ENCODE measurements at places on chromosomes 12 and 14.

DNA sequence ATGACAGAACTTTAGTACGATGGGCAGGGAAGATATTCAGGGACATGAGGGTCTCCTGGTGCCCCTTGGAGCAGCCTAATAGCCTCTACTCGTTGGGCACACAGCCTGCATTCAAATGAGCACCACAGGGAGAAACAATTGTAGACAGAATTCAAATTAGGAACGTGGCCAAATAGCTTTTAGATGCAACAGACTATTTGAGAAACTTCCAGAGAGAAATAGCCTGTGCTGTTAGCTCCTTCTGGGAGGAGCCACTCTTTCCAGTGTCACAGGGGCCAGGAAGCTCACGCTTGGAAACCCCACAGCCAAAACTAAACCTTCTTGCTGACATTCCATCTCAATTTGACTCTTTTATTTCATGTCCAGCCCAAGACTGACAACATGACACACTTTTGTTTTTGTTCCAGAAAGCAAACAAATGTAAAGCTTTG is 114.5 kb downstream of the RPAP3 start:
- no peak overlapping the region for H3K4me3 ChIP-seq
- no peaks in the 10 kb centered on the region for H3K4me1 ChIP-seq
- H3K27me3 ChIP-seq: no peaks in the 10 kb centered on the region
- peak; percentile 23 for DNase-seq
- H3K36me3 ChIP-seq: no peaks in the 10 kb centered on the region

GRCh38 chr14:25150401-25150800 is 100.5 kb upstream of the STXBP6 start:
- no peaks in the 10 kb centered on the region for H3K4me1 ChIP-seq
- peaks cover 9% of the 10 kb centered on the region for H3K27me3 ChIP-seq
- H3K4me3 ChIP-seq: no peak overlapping the region
- no peak overlapping the region for H3K27ac ChIP-seq

- H3K27ac ChIP-seq: no peak overlapping the region
- DNase-seq: peak; percentile 2
- H3K4me3 ChIP-seq: no peak overlapping the region
- H3K36me3 ChIP-seq: no peaks in the 10 kb centered on the region
Observed at GRCh38 chr12:90253674-90254181, 545.1 kb upstream of the ATP2B1 start.

GRCh38 chr12:111529424-111530368 is 69.4 kb downstream of the ATXN2 start:
- H3K4me1 ChIP-seq: no peaks in the 10 kb centered on the region
- no peak overlapping the region for H3K4me3 ChIP-seq
- no peak overlapping the region for H3K27ac ChIP-seq
- peaks cover 11% of the 10 kb centered on the region for H3K36me3 ChIP-seq
- H3K27me3 ChIP-seq: no peaks in the 10 kb centered on the region

GRCh38 chr14:61570549-61571290 is 124.6 kb upstream of the HIF1A start:
- no peaks in the 10 kb centered on the region for H3K27me3 ChIP-seq
- peaks cover 33% of the 10 kb centered on the region for H3K4me1 ChIP-seq
- H3K27ac ChIP-seq: no peak overlapping the region
- no peaks in the 10 kb centered on the region for H3K36me3 ChIP-seq
- DNase-seq: peak; percentile 56
- H3K4me3 ChIP-seq: no peak overlapping the region

DNA sequence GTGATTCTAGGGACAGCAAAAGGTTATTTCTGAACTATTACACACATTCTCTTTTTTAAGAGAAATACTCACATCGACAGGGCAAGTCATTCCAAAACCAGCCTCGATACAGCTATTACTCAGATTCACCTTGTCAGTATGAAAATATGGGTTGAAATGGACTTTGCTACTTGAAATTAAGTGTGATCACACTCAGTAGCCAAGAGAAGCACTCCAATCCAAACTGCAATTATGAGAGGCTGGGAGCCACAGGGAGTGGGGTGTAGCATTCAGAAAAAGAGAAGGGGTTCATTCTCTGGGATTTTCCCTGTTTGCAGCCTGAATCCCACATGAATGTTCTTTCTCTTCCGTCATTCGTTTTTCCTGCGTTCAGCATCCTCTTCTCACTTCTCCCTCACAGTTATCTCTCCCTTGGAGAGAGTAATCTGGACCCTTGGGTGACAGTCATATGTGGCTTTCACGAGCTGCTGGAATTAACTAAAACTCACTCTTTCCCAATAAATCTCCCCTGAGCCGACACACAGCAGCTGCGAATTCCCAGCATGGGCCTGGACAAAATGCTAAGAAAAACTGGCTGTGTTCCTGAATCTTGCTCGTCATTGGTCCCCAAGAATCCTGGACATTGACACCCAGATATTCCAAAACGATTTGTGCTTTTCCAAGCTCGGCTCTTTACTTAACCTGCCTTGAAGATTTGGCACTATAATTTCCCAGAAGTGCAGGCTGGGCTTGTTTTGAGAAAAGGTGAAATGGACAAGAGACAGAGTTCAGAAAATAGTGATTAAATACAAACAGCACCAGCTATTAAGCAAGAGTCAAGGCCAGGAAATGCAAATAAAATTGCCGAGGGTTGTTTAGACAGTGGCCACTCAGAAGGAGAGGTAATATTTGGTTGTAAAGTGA is 199.5 kb upstream of the PLEKHG7 start:
- no peak overlapping the region for H3K4me3 ChIP-seq
- H3K36me3 ChIP-seq: no peaks in the 10 kb centered on the region
- H3K27me3 ChIP-seq: no peaks in the 10 kb centered on the region

DNA sequence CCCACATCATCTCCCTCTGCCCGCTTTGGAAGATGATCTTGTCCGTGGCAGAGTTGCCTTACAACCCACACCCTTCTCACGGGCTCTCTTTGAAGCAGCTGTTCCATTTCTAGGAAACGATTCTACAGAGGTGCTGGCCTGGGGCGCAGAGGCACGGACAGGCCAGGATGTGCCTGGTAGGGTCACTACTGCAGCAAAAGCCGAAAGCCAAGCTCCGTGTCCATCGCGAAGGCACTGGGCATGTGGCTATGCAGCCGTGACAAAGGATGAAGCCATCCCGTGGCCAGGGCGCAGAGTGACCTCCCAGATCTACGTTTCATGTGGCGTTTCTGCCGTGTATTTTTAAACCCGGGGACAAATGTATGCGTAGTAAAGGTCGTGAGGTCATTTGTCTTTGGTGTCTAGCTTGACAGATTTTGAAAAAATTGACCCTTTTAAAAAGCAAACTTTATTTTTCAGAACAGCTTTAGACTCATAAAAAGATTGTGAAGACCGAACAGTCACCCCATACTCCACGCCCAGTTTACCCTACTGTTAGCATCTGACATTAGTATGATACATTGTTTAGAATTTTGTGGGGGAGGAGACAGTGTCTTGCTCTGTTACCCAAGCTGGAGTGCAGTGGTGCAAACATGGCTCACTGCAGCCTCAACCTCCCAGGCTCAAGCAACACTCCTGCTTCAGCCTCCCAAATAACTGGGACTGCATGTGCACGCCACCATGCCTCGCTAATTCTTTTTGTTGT is 40.4 kb upstream of the NCOR2 start:
- H3K4me3 ChIP-seq: no peak overlapping the region
- peaks cover 3% of the 10 kb centered on the region for H3K4me1 ChIP-seq

- H3K27me3 ChIP-seq: no peaks in the 10 kb centered on the region
- no peak overlapping the region for H3K27ac ChIP-seq
- no peaks in the 10 kb centered on the region for H3K4me1 ChIP-seq
- H3K36me3 ChIP-seq: no peaks in the 10 kb centered on the region
Observed at GRCh38 chr14:76541594-76542219, 165.8 kb downstream of the ESRRB start.

GRCh38 chr12:25745281-25745680 is 192.2 kb upstream of the LMNTD1 start:
- H3K4me1 ChIP-seq: no peaks in the 10 kb centered on the region
- H3K27me3 ChIP-seq: no peaks in the 10 kb centered on the region
- DNase-seq: no peak
- no peak overlapping the region for H3K4me3 ChIP-seq
- H3K36me3 ChIP-seq: no peaks in the 10 kb centered on the region

DNA sequence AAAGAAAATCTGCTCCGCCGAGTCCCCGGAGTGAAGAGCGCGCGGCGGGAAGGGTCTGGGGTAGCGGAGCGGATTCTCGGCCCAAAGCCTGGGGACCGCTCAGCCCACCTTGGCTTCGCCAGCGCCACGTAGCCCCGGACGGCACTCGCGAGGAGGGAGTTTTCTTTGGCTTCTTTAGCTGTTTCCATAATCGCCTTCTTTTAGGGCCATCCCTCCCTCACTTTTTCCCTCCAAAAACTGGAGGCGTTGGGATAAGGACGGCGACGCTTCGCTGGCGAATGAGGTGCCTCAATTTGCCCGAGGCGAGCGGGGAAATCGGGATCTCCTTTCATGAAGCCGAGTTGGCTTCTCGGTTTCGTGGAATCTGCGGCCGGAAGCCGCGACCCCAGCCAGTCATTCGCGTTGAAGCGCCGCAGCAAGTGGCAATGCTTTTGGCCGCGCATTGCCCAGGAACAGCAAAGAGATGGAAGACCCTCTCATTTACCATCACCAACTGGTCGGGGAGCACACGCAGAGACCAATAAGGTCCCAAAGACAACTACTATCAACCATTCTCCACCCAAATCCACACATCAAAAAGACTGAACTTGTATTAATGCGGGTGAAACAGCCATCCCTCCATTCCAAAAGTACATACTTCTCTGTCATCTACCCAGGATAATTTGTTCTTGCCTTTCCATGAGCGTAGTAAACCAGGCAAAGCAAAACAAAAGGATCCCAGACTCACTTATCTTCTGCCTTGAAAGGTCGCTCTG is 8.4 kb upstream of the SIX1 start:
- no peak for DNase-seq
- no peak overlapping the region for H3K27ac ChIP-seq
- peaks cover 18% of the 10 kb centered on the region for H3K4me1 ChIP-seq
- peak overlapping the region; percentile 51 for H3K4me3 ChIP-seq
- peaks cover 82% of the 10 kb centered on the region for H3K27me3 ChIP-seq

DNA sequence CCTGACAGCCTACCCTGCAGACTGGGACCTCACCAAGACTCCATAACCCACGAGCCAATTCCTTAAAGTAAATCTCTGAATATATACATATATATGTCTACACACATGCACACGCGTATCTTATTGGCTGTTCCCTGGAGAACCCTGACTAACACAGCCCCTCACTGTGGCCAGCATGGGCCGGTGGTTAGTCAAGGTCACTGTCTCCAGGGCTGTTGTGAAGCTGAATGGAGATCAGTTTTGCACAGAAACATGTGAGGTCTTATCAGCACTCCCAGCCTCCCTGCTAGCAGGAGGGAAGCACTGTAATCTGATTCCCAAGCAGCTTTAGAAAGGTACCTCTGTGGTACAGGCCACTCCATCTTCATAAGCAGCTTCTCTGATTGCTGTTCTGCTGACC is 46.6 kb upstream of the PLEKHG6 start:
- H3K27me3 ChIP-seq: no peaks in the 10 kb centered on the region
- peaks cover 15% of the 10 kb centered on the region for H3K4me1 ChIP-seq
- H3K4me3 ChIP-seq: no peak overlapping the region
- H3K36me3 ChIP-seq: no peaks in the 10 kb centered on the region
- peak overlapping the region; percentile 55 for H3K27ac ChIP-seq

DNA sequence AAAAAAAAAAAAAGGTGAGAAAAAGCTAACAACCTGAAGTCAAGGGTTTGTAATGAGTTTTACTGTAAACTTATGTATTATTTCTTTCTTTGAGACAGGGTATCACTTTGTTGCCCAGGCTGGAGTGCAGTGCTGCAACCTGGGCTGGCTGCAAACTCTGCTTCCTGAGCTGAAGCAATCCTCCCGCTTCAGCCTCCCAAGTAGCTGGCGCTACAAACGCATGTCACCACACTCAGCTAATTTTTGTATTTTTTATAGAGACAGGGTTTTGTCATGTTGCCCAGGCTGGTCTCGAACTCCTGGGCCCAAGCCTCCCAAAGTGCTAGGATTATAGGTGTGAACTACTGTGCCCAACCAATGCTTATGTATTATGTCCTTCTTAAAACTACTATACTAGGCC is 9.2 kb downstream of the ATF7 start:
- H3K27me3 ChIP-seq: no peaks in the 10 kb centered on the region
- no peaks in the 10 kb centered on the region for H3K4me1 ChIP-seq
- H3K36me3 ChIP-seq: no peaks in the 10 kb centered on the region
- DNase-seq: no peak

DNA sequence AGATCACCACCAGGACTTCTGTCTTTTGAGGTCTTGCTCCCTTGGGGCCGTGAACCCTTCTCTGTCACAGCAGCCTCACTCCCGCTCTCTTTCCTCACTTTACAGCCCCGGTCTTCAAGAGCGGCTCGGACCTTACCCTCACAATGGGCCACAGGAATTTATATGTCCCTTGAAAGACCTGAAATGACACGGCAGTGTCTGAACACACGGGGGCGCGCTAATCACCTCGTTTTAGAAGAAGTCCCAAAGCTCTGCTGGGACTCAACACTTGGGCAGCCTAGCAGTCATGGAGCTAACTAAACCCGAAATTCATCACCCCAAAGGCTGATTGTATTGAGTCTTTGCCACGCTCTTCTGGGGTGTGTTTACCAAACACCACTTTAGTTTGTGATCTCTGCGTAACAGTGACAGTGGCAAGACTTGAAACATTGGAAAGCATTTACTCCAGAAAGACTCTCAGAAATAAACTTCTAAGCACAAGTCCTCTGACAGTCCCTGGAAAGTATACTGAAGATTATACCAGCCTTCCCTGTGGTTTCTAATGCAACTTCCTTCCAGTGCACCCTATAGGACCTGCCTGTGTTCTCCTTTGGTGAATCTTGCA is 29.0 kb downstream of the SERPINA11 start:
- no peak overlapping the region for H3K27ac ChIP-seq
- H3K4me1 ChIP-seq: no peaks in the 10 kb centered on the region
- no peaks in the 10 kb centered on the region for H3K36me3 ChIP-seq
- DNase-seq: peak; percentile 87

DNA sequence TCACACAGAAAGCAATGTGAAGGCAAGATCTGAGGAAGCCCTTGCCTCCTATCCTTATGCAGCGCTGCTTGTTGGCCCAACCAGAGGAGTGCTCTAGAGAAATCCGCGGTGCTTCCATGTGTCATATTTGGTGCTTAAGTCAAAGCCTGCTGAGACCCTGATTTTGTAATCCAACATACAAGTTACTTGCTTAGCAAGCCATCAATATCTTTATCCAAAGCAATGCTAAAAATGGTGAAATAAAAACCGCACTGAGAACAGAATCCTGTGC is 250.0 kb downstream of the MED13L start:
- no peak overlapping the region for H3K4me3 ChIP-seq
- no peaks in the 10 kb centered on the region for H3K36me3 ChIP-seq
- no peak for DNase-seq
- H3K27ac ChIP-seq: no peak overlapping the region
- no peaks in the 10 kb centered on the region for H3K4me1 ChIP-seq

- no peaks in the 10 kb centered on the region for H3K27me3 ChIP-seq
- peak overlapping the region; percentile 89 for H3K27ac ChIP-seq
- no peak overlapping the region for H3K4me3 ChIP-seq
- H3K36me3 ChIP-seq: no peaks in the 10 kb centered on the region
- H3K4me1 ChIP-seq: peaks cover 49% of the 10 kb centered on the region
Observed at GRCh38 chr12:83477696-83478095, 791.0 kb downstream of the TMTC2 start.

DNA sequence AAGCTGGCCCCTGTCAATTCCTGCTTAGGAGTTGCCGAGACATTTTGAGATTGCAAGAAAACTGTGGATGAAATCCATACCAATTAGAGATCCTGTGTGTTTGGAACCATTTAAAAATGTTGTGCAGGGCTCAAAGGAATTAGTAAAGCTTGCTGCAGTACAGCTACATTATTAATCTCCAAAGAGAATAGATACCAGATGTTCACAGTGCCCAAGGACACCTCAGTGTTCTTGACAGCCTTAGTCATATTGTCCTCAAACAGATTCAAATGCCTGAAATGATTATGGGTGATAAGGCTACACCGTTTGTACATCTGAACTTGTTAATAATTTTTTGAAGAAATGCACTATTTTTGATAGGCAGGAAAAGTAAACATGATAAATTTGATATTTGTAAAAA is 164.6 kb downstream of the MSRB3 start:
- H3K4me1 ChIP-seq: peaks cover 10% of the 10 kb centered on the region
- no peaks in the 10 kb centered on the region for H3K36me3 ChIP-seq
- no peak overlapping the region for H3K27ac ChIP-seq
- no peak overlapping the region for H3K4me3 ChIP-seq
